Heart left ventricle (tissue), 16 donors: ENCODE measurements at places on chromosomes 2 and 18. TPM values are rescaled to one million over a fixed set of nuclear protein-coding genes. Genes with fewer than 3 reads are reported as not detected.

DNA sequence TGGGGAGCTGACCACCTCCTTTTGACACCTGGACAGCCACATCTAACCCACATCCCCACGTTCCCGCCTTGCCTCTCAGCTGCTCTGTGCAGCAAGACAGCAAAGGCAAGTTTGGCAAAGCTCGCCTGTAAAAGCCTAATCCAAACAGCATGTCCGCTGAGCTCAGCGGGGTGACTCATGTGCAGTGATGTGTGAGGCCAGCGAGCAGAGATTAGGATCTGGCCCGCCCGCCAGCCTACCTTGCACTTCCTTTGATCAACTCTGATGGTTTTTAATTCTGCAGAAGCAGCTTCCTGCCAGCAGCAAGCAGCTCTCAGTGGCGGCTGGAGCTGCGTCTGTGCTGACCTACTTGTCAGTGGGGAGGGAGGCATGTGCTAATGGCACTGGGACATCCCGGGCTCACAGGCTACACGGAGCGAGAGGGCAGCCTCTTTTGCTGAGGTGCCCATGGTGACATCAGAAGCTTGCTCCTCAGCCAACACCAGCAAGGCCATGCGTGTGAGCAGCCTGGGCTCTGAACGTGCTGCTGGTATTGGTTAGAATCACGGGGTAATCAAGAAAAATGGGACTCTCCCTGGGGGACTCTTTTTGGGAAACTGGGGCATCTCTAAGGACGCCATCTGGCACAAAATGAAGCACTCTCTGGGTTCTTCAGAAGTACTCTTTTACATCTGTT, 36.0 kb upstream of the EML4 start:
- DNase-seq, result peak; percentile 82

Gene COPS7B
- 16.4 TPM for total RNA-seq

Gene TRPM8
- total RNA-seq, result 0.19 TPM

Gene LTBP1
- total RNA-seq, result 123 TPM

Gene PCARE
- 1.4 TPM for total RNA-seq

Gene CNDP1
- not detected for total RNA-seq
